ENCODE measurements at places on chromosomes 2 and 18.

DNA sequence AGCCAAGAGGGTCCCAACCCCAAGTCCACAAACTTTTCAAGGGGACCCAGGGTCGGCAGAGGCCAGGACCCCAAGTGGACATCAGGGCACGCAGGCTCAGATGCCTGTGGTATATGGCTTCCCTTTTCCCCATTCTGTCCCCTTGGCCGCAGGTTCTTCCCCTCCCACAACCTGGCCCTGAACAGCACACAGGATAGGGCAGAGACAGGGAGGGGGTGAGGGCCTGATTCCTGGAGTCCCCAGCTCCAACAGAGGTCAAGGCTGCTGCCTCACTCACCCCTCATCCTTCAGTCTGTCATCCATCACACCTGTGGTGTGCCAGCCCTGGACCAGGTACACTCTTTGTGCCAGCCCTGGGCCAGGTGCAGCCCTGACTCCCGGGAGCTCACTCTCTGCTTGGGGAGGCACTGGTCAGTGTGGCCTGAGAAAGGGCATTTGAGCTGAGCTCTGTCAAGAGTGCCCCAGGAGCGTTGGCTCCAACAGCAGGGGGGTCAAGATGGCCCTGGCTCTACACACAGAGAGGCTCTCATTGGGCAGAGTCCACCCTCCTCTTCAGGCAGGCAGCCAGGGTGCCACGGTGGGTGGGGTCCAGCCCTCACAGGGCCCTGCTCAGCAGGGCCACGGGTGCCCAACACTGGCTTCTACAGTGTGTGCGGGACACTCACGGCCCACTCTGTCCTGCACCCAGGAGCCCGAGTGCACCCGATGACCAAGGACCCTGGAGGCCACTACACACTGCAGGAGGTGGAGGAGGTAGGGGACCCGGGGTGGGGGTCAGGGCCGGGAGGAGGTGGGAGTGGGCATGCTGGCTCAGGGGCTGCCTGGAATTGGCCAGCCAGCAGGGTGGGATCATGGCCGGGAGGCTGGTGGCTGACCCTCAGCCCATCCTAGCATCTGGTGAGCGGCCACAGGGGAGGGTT lies 1.6 kb downstream of the AGXT start:
- no peak for DNase-seq

- DNase-seq: no peak
Observed at GRCh38 chr18:63897072-63897471, 9.6 kb downstream of the SERPINB2 start.

- DNase-seq: no peak
Observed at GRCh38 chr18:74509856-74510769, 13.9 kb downstream of the CNDP2 start.

DNA sequence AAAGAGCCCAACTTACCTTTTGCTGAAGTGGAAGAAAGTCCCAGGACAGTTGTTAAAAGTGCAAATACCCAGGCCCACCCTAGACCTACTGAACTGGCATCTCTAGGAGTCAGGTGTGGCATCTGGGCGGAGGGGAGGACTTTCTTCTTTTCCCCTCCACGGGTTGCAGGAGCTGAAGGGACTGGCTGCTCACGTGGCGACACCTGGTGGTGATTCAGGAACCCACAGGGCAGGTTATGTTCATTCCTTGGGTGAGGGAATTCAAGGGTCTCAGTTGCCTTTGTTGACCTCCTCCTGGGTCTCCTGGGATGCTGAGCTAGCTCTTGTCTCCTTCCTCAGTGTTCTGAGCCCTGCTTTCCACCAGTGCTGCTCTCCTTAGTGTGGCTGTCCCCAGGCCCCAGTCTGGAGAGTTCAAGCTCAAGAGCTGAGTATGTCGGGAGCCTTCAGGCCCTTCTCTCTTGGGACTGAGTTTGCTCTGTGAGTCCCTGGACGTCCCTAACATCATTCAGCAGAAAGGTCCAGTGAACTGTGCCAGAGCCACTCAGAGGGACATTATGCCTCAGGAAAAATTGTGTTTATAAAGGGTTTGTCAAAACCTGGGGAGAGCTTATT lies 56.9 kb downstream of the DYSF start:
- peak; percentile 60 for DNase-seq

GRCh38 chr2:200127848-200128247 lies 172.5 kb downstream of the MAIP1 start:
- no peak for DNase-seq

GRCh38 chr2:26838121-26838906 lies 9.6 kb upstream of the DPYSL5 start:
- DNase-seq: peak; percentile 27

- no peak for DNase-seq
Observed at GRCh38 chr18:7267973-7268372, 37.1 kb downstream of the LRRC30 start.

DNA sequence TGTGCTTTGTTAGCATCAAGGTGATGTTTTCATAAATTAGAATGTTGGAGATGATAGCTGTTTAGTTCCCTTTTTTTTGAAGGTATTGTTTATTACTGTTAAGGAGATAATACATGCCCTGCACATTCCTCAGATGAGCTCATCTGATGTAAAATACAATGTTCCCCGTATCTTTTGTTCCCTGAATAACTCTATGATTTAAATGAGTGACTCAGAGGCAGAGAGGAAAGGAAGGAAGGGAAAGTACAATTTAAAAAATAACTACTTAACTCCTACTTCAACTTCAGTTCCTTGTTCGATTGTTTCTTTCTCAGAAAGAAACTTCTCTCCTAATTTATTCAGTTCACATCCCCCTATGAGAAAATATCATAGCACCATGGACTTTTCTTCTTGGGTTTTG lies 208.7 kb downstream of the KCNE4 start:
- no peak for DNase-seq

DNA sequence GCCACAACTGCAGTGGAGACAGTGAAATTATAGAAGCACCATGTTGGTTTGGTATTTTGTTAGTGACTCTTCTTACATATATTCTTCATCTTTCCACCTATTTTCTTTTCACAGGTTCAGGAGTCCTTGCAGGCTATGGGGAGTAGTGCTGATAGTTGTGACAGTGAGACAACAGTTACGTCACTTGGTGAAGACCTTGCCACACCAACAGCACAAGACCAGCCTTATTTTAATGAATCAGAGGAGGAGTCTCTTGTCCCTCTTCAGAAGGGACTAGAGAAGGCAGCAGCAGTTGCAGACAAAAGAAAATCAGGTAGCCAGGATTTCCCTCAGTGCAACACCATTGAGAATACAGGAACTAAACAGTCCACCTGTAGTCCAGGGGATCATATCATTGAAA lies 23.6 kb downstream of the ITPRID2 start:
- DNase-seq: no peak

- no peak for DNase-seq
Observed at GRCh38 chr2:66030553-66030952, 404.4 kb upstream of the MEIS1 start.

- DNase-seq: no peak
Observed at GRCh38 chr2:22894761-22895160, 490.2 kb upstream of the KLHL29 start.

- no peak for DNase-seq
Observed at GRCh38 chr2:45344502-45344901, 266.6 kb downstream of the SRBD1 start.

DNA sequence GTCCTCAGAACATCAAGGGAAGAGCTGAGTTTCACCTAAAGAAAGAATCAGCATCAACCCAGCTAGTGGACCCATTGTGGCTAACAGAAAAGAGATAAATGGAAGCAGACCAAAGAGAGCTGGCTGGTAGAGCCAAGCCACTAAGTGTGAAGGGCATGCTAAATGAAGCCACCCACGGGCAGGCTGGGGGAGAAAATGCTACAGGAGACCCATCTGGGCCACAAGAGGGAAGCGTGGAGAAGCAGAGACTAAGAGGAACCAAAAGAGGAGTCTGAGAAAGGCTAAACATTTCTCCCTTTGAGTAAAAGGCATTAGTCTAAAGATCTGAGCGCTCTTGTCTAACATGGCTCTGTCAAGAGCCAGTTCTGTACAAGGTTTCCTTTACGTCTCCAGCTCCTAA lies 15.8 kb downstream of the CWC22 start:
- peak; percentile 54 for DNase-seq

- DNase-seq: no peak
Observed at GRCh38 chr2:96501471-96501874, 3.7 kb downstream of the NEURL3 start.

- no peak for DNase-seq
Observed at GRCh38 chr2:157747695-157748370, 119.2 kb upstream of the ACVR1C start.

DNA sequence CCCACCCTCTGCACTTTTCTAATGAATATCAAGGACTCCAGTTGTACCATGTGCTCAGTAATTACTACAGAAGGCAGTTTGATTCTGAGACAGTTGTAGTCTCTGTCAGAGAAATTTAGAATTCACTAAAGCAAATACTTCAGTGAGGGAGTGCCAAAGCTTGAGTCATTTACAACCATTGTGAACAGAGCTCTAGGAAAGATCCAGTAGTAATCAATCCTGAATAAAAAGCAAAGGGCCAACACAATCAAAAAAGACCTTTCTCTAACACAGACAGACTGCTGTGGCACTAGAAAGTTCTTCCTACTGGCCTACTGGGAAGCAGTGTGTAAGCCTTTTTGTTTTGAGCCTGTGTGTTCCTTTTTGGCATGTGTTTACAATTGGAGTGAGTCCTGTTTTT lies 135.6 kb upstream of the UNC80 start:
- no peak for DNase-seq

- no peak for DNase-seq
Observed at GRCh38 chr2:152126664-152127063, 27.8 kb upstream of the CACNB4 start.

DNA sequence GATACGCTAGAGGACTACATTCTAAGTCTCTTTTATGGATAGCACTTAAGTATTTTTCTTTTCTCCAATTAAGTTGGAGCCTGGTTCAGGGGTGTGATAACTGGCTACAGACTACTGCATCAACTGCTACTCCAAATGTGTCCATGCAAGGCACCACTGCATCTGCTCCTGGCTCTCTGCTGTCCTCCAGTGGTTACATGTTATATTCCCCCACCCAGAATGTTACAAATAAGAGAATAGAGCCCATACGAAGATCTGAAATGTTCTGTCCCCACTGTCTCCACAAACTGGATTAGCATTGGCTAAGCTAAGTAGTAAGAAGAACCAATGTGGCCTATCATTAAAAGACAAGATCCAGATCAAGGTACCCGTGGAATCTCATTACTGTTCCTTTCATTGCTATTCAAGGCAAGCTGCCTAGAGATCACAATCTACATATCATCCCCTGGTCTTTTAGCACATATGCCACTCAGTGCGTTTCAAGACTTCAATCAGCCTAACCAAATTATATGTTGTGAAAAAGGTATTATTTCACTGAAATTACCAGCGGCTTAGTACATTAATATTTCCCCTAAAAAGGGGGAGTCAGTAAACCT lies 308.3 kb upstream of the SLC8A1 start:
- peak; percentile 67 for DNase-seq

DNA sequence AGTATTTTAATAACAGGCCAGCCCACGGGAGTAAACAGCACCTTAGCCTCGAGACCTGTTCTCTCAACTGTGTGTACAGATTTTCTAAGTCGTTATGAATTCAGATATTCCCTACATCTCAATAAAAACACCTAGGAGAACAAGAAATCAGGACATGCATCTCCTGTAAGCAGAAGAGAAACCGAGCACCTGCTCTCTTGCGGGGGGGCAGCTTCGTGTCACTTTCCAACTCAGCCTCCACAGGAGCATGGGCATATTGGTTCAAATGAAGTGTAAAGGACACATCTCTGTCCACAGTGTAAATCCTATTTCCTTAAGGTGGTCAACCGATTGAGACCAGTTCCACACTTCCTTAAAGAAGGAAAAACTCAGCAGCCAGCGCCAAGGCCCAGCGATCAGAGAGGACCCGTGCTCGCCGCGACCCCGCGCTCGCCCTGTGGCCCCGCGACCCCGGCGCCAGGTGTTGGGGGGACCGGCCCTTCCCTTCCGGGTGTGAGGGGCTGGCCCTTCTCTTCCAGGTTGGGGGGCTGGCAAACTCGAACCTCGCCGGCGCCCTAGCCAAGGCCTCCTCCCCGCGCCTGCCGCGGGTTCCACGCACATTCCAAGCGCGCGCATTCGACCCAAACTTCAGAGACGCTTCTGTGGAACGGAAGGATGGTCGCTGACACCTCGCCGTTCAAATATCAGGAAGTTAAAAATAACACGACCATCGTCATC lies 652 bp downstream of the SH3YL1 start:
- DNase-seq: no peak

GRCh38 chr2:26811261-26811660 lies 25.4 kb downstream of the CENPA start:
- DNase-seq: no peak

- no peak for DNase-seq
Observed at GRCh38 chr2:144705328-144706245, 185.7 kb upstream of the ZEB2 start.

GRCh38 chr2:186780701-186781316 lies 68.2 kb downstream of the ZSWIM2 start:
- peak; percentile 34 for DNase-seq

DNA sequence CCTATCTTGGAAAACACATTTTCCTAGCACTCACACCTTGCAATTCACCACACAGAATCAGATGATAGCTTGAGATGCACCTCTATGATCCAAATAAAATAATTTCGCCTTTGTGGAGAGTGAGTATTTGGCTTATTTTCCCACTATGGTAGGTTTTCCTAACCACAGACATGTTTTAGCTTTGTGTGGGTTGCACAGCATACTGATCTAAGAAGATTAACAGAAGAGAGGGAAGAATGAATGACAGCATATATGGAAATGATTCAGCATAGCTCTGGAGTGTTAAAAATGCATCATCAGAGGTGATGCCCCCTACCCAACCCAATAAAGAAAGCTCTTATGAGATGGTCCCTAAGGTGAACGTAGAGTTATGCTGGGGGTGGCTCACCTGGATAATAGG lies 72.5 kb downstream of the GCA start:
- DNase-seq: no peak

DNA sequence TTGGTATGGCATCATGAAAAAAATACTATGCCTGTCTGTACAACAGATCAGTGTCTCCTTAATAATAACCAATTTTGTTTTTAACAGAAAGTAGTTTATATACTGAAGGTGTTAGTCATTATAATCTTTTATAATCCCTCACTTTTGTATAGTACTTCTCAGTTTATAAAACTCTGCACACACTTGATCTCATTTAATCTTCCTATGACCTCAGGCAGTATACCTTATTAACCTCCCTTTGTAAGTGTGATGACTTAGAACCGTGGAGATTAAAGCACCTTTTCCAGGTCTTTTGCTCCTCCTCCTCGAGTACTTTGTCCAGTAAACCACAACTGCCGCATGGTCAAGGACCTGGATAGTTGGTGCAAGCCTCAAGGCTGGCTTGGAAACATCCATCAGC lies 945.5 kb downstream of the EPHA4 start:
- DNase-seq: no peak

GRCh38 chr2:106959975-106960682 lies 74.2 kb upstream of the ST6GAL2 start:
- DNase-seq: no peak

GRCh38 chr2:160736148-160737028 lies 242.8 kb upstream of the RBMS1 start:
- no peak for DNase-seq

- no peak for DNase-seq
Observed at GRCh38 chr2:18311420-18312195, 248.8 kb downstream of the RDH14 start.

GRCh38 chr18:74334242-74334893 lies 18.7 kb downstream of the C18orf63 start:
- no peak for DNase-seq
